ENCODE measurements at places on chromosomes 4 and X.

DNA sequence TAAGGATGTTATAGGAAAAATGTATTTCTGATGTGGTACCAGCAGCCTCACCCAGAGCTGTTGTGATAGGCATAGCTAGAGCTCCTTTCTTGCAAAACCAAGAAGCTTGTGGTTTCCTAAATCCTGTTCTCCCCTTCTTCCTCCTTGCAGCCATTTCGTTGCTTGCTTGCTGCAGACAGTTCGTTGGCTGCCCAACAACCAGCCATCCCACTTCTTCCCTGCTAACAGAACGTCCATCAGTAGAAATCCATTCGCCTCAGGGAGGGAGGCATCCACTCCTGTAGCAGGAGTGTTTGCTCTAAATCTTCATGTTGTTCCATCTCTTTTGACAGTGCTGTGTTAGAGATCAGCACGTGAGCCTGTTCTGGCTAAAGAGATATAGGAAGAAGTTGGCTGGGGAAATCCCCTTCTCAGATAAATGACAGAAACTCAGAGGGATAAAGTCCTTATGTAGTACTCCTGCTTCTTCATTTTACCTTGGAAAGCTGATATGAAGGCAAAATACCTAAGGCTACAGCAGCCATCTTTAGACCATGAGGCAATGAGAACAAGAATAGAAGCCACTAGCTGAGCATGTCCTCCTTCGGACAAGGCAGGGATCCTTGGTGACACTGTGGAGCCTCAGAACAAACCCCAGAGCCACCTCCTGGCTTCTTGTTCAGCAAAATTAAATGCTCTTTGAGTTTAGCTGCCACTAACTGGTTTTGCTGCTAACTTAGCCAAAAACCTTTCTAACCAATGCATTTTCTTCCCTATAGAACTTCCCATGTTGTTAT is 68.4 kb upstream of the RELL1 start:
- no peak for DNase-seq

- no peak for DNase-seq
Observed at GRCh38 chr4:76874176-76874575, 23.8 kb downstream of the SOWAHB start.

DNA sequence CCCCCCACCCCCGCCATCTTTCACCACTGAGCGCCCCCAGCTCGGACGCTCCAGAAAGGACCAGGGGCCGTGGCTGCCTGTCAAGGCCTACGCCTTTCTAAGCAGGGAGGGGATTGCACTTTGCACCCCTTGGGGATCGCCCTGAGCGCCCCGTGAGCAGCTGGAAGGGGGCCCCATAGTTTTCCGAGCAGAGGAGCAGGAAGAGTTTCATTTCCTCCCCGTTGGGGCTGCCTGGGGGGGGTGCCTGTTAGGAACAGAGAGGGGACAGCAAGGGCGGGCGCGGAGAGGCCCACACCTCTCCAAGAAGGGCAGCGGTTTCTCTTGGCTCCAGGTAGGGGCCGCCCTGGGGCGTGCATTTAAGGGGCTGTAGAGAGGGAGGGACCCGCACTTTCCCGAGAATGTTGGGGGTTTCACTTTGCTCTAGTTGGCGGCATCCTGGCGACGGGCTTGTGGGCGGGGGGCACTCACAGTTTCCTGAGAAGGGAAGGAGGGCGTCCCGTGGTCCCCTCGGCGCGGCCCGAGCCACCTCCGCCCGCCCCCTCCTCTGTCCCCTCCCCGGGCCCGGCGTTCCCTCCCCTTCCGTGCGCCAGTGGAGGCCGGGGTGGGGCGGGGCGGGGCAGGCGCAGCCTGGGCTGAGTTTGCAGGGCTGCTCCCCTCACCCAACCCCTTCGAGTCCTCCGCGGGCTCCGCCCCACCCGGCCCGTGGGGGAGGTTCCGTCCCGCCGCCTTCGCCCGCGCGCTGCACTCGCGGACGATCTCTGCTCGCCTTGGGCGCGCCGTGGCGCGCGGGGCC is 82.3 kb upstream of the CD99 start:
- peak; percentile 74 for DNase-seq

DNA sequence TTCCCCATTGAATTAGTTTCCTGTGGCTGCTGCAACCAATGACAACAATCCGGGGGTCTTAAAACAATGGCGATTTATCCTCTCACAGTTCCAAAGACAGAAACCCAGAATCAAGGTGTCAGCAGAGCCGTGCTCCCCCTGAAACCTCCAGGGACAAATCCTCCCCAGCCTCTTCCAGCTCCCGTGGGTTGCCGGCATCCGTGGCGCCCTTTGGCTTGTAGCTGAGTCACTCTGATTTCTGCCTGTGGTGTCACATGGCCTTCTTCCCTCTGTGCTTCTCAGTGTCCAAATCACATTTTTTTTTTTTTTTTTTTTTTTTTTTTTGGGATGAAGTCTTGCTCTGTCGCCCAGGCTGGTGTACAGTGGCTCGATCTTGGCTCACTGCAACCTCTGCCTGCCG is 64.5 kb upstream of the STX18 start:
- DNase-seq = no peak

- no peak for DNase-seq
Observed at GRCh38 chr4:51931461-51931860, 88.5 kb downstream of the DCUN1D4 start.
